T47D (cell line): ENCODE measurements at places on chromosomes 1 and 21.

DNA sequence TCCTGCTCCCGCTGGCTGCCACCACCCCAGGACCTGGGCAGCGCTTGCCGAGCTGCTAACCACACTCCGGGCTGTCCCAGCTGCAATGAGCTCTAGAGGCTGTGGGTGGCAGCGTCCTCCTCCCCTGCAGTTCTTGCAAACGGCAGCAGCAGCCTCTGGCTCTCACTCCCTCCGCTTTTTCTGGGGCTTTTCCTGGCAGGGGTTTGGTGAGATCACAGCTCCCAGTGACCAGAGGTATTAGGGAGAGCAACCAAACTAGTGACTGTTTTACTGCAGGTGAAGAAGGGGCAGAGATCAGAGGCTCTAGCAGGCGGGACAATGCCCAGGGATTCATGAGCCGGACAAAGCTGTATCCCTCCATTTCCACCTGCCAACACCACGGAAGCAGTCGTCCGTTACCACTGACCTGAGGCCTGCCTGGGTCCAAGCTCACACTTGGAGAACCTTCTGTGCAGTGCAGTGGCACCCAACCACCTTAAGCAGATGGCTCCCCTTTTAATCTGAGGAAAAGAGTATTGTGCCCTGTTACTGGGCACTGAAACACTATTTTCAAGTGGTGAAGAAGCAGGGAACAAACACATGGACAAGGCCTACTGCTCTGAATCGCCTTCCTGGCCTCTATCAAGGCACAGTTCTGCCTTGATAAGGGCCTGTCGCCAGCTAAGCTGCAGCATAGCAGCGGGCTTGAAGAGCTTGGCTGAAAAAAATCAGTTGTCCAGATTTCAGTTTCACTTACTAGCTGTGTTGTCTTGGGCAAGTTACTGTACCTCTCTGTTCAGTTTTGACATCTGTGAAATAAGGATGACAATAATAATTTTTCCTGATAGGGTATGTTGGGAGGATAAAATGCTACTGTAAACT is at the start of gene F5:
F5 (minus strand) TSS at position 87 of the 861 bp plus-strand sequence. CDS start 95 bp downstream, outside the sequence.
- DNase-seq, result peak; percentile 83

DNA sequence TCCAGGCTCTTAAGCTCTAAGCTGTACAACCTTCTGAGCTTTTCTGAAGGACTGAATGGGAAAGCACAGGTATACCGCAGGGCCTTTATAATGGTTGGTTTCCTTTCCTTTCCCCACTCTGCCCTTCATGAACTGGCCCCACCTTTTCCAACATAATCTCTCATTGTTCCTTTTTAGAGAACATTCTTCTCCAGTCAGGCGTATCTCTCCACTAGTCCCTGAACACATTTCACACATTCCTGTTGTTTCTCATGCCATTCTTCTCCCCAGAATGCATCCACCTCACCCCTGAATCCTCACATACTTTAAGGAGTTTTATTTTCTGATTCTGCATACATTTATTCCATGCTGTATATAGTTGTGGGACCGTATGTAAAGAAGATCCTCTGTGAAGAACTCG is 41.3 kb downstream of the PGM1 start:
- no peak for DNase-seq

DNA sequence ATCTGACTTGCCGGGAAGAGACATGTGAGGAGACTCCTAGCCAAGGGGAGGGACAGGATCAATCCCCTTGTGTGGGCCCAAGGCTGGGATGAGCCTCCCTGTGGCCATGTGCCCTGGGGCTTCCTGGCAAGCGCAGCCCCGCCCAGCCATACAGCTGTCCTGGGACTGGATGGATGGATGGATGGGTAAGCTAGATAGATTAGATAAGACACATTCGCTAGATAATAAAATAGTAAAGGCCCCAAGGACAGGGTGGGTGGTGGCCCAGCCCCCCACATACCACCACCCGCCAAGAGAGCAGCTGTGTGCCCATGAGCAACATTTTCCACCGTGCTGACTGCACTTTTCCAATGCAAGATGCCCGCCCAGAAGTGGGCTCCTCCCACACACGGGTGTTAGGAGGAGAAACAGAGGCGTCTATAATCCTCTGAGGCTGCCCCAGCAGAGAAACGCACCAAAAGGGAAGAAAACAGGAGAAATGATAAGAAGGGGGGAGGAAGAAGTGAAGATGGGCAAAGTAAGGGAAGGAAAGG is 25.1 kb downstream of the ZBTB17 start:
- no peak for DNase-seq

DNA sequence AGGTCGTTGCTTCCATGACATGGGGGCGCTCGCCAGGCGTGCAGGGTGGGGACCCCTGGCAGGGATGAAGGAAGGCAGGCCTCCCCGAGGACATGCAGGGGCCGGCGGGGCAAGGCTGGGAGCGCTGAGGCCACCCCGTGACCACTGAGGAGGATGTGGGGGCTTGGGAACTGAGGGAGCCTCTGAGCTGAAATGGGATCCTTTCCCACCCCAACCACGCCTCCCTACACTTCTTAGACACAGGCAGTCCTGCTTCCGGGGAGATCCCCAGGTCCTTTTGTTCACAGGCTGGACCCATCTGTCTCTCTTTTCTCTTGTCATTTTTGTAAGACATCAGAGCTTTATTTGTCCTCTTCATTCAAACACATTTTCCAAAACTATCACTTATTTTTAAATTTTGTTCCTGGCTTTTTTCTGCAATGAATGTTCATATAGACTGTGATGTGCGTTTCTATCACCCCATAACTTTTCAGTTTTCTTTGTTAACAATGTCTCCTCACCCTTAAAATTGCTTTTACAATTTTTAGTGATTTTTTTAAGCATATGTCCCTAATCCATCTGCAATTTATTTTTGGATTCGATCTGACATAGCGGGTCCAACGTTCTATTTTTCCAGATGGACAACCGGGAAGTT is 156.7 kb upstream of the BACE2 start:
- no peak for DNase-seq

GRCh38 chr1:180951836-180952656 is 39.3 kb downstream of the KIAA1614 start:
- DNase-seq, result no peak

DNA sequence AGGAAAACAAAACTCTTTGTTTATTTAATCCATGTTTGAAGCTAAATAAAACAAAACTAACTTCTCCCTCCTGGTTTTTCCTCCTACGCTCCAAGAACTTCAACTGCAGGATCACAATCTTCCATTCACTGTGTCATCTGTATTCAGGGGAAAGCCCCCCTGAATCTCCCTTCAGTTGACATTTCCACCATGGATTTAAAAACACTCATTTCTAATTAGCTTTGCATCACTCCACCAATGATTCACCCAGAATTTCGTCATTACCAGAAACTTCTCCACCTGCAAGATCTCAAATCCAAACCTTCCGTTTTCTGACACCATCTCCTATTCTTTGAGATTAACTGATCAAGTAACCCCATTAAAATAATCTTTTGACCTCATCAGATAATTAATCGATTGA is 10.9 kb upstream of the RGS5 start:
- no peak for DNase-seq

GRCh38 chr1:47703981-47704596 is 266.2 kb downstream of the FOXD2 start:
- no peak for DNase-seq

DNA sequence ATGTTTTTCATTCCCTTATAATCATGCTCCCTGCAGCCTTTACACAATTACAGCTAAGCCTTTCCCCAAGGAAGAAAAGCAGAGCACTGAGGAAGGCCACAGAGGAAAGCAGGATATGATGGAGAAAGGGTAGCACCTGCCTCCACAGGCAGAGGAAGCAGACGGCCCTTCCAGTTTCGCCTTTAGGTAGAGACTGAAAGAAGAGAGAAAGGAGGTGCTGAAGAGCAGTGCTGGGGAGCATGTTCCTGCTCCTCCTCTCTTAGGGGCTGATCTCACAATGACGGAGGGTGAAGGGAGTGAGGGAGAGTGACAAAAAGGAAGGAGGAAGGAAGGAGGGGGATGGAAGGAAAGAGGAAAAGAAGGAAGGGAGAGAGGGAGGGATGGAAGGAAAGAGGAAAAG is 41.1 kb downstream of the SUSD4 start:
- DNase-seq, result no peak

DNA sequence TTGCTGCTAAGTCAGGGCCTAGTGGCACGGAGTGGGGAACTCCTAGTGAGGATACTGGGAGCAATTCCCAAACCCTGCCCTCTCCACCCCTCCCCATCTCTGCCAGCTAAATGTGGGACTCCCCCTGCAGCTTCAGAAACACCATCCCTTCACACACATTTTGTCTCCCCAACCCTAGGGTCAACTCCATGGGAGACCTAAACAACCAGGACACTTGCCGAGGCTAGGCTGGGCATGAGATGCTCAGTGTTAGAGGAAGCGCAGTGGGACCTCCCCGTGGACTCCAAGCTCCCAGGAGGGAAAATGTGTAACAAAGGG is 1.5 kb downstream of the RNF186 start:
- DNase-seq, result no peak

DNA sequence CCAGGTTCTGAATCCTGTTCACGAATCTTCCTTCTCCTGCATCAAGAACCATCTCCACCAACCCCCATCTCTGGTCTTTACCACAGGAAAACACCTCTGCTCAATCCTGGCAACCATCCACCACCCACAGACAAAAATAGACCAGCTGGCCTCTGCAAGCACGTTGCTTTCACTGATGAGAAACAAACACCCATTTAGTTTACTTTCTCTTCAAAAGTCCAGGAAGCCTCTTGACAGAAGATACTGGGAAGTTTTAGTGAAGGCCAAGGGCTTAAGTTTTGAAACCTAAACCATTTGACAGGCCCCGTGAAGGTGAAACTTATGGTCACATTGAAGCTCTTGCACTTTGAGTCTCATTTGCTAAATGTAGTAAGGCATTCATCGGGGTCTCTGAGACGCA is 122.6 kb upstream of the PPP2R5A start:
- no peak for DNase-seq

DNA sequence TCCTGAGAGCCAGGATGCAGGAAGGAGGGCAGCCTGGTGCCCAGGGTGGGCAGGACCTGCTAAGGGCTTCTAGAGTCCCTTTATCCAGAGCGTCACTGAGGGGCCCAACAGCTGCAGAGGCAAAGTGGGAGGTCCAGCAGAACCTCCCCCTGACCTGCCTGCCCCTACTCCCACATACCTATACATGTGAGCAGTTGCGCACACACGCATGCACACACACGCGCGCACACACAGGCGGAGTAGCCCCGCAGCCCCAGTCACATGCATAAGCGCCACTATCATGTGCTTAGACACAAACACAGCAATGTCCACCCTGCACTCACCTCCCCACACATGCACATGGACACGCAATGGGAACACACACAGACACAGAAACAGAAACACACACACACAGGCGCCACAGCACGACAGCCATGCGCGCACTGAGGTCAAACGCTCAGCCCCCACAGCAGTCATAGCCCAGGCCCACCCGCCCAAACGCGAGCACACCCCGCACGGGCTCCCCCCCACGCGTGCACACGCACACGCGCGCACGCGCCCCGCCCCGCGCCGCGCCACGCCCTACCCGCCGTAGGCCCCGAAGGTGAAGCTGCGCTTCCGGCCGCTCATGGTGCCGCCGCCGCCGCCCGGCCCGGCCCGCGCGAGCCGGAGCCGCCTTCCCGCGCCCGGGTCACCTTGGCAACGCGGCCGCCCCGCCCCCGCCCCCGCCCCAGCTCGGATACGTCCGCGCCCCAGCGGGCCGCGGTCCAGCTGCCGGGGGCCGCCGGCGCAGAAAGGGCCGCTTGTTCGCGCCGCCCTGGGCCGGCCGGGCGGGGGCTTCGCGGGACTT is 17.7 kb downstream of the RAP1GAP start:
- no peak for DNase-seq

DNA sequence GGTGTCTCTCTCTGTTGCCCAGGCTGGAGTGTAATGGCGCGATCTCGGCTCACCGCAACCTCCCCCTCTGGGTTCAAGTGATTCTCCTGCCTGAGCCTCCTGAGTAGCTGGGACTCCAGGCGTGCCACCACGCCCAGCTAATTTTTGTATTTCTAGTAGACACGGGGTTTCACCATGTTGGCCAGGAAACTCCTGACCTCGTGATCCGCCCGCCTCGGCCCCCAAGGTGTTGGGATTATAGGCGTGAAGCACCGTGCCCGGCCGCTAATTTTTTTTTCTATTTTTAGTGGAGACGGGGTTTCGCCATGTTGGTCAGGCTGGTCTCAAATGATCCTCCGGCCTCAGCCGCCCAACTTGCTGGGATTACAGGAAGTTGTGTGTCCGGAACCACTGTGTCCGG is 597 bp downstream of the HORMAD1 start:
- no peak for DNase-seq

GRCh38 chr21:36113647-36114428 is 21.0 kb upstream of the CBR3 start:
- no peak for DNase-seq

GRCh38 chr1:247115141-247115510 is 11.0 kb upstream of the ZNF669 start:
- DNase-seq, result no peak

GRCh38 chr1:68338081-68338480 is 105.8 kb upstream of the WLS start:
- DNase-seq, result no peak
